Activated CD8-positive, alpha-beta memory T cell treated with anti-CD3 and anti-CD28 coated beads, Interleukin-2, amount 10 ng/mL, durations not matched to agents 7 days and 5 days (primary cell): ENCODE measurements at places on chromosomes 5 and 9.

DNA sequence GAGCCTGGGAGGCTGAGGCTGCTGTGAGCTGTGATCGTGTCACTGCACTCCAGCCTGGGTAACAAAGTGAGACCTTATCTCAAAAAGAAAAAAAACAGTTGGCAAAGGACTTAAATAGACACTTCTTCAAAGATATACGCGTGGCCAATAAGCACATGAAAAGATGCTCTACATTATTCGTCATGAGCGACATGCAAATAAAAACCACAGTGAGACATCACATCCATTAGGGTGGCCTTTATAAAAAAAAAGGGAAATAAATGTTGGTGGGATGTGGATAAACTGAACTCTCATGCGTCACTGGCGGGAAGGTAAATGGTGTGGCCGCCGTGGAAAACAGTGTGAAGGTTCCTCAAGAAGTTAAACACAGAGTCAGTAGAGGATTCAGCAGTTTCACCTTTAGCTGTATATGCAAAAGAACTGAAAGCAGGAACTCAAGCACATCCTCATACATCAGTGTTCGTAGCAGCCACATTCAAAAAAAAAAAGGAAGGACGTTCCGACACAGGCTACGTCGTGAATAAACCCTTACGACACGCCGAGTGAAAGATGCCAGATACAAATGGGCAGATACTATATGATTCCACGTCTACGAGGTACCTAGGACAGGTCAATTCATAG lies 24.5 kb upstream of the NRARP start:
- DNase-seq, result no peak

GRCh38 chr5:138622051-138622450 lies 46.9 kb upstream of the HSPA9 start:
- no peak for DNase-seq

DNA sequence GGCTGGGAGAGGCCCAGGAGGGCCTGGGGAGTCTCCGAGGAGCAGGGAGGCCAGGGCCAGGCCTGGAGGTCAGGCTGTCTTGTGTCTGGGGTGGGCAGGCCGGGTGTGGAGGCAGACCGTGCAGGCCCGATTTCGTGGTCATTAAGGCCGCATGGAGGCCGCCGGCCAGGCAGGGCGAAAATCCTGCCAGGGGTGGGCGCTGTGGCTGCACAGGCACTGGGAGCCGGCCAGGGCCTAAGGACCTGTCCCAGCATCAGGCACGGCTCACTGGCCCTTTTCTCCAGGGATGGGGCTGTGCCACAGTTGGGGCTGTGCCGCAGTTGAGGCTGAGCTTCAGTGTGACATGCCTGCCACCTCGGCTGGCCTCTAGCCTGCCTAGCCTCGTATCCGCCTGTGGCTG lies 35.9 kb downstream of the ASS1 start:
- DNase-seq, result no peak

DNA sequence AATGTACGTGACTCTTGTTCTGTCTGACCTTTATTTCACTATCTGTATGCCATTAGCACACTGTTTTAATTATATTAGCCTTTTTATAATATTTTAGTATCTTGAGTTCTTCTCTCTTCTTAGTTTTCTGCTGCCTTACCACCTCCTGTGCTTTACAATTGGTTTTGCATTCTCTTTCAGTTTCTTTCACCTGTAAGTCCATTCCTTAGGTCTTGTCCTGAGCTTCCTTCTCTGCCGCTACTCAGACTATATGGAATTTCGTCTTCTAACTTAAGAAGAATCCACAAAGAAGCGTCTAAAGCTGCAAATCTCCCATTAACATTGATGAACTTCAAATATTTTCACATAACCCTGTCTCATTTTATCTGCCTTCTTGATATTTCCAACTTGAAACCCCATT lies 642.9 kb downstream of the MAT2B start:
- no peak for DNase-seq

DNA sequence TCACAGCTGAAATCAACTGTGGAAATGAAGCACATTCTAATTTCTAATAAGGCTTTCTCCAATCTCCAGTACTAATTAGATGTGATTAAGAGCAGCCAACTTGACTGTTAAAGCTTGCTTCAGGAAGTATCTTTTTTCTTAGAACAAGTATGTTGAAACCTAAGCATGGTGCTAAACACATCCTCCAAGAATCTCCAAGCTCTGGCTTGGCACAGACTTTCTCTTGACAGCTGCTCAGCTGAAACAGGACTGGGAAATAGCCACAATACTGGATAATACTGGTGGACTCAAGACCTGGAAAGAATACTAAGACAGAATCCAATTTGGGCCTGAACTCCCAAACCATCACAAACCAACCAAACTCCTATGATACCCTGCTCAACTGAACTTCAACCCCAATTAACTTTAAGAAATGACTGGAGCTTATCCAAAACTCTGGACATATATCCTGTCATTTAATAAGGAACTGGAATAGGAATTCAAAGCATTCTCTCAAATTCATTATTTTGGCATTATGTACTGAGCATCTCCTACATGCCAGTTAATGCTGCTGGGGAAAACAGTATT lies 16.2 kb downstream of the PRKAA1 start:
- no peak for DNase-seq
